ENCODE measurements at places on chromosomes 5 and 9.
A peak's percentile ranks its signal among the peaks of the same experiment; 100 is the strongest.

- no peak for DNase-seq
Measured at GRCh38 chr9:91661451-91661850, 237.8 kb upstream of the NFIL3 start.

DNA sequence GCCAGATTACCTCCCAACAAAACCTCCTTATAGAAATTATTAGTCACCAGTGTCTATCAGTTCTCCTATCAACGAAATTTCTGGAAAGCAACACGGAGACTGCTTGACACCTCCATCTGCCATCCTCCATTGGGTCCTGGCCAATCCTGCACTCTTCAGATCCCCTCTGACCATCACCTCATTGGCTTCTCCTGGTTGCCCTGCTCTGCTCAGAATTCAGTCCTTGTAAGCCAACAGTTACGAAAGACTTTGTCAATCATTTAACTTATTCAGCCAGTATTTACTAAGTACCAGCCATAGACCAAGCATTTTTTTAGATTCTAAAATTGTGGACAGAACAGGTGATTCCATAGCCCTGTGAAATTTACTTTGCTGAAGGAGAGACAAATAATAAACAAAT is 228.5 kb downstream of the MARCHF11 start:
- no peak for DNase-seq

- DNase-seq = peak; percentile 89
Measured at GRCh38 chr9:136439481-136440408, at the start of gene INPP5E. Gene INPP5E (minus strand): TSS chr9:136439845. CDS start chr9:136439419, 426 bp downstream.

DNA sequence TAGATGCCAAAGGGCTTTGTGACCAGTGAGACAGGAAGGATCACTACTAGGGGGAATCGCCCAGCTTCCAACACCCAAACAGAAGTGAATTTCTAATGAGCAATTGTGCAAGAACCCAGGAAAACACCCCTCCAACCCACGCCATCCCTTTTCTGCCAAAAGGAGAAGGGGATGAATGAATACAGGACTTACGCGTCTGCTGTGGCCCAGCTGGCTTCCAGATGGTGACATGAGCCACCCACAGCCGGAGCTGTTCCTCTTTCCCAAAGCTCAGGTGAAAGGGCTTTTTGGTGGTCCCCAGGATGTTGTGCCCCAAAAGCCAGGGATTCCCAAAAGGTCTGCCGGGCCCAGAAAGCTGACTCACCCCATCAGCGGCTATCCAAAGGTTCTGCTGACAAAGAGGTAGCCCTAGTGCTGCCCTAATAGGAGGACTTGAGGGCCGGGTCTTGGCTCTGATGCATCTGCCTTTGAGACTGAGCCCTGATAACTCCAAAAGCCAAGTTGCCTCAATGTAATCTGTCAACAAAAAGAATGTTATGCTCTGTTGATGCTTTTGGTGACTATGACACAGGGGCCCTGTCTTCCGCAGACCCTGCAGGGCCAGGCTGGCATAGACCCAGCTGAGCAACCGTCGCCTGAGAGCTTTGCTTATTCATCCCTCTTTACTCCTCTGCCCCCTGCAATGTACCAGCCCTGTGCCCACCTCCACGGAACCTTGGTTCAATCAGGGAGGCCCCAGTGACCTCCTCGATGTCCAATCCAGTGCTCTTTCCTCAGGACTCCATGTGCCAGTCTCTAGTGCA is 14.5 kb downstream of the GSN start:
- DNase-seq = peak; percentile 81

DNA sequence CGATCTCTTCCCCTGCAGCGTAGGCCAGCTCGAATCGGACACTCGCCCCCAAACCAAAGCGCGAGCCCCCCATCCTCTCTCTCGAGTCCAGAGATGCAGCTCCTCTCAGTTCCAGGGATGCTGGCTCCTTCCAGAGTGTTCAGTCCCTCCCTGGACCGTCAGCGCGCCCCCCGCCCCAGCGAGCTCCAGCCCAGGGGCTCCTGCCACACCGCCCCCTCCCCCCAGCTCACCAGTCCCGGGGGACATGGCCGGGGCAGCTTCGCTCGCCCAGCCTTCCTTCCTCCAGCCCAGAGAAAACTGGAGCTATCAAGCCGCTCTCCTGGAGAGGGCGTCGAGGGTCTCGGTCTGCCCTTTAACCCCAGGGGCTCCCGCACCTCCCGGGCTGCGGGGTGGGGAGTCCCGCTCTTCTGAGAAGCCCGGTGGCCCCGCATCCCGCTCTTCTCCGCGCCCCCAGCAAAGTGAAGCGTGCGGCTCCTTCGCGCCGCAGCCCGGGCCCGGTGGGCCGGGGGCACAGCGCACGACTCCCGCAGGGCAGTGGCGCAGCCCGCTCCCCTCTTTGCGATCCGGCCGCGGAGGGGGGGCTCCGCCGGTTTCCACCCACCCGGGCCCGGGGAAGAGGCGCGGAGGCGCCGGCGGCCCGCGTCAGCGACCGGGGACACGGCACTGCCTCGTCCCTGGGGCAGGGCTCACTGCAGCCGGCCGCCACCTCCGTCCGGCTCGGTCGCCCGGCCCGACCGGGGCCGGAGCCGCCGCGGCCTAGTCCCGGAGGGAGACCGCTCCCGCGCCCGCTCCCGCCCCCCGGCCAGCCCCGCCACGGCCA is 587 bp downstream of the MIER3 start:
- DNase-seq = peak; percentile 48

DNA sequence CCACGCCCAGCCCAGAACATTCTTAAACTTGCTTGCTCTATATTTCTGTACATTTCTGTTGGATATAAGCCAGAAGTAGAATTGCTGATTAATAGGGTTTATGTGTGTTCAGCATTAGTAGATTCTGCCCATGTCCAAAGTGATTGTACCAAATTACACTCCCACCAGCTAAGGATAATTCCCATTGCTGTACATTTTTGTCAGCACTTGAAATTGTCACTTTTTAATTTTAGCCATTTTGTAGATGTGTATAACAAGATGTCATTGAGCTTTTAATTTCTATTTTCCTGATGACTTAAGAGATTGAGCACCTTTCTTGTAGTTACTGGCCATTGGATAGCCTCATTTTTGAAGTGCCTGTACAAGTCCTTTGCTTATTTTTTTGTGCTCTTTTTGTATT is 46.4 kb downstream of the AQP7 start:
- no peak for DNase-seq

GRCh38 chr5:63127054-63127453 is 548.4 kb downstream of the LRRC70 start:
- DNase-seq = no peak

GRCh38 chr5:172115541-172115982 is 72.5 kb downstream of the STK10 start:
- DNase-seq = no peak

DNA sequence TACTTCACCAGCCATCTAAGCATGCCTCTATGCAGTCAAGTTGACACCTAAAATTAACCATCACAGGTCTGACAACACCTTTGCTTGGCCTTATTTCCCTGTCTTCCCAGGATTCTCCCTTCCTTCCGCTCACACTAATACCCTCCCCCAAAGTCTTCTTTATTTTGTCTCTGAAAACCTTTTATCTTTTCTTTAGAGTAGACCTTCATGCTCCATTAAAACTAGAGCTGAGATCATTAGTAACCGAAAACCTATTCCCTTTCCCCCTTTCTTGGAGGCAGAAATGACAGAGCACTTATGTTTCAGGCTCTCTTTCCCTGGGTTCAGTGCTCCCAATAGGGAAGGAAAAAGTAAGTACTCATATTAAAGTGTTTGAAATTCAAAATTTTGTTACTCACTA is 423.8 kb downstream of the YTHDC2 start:
- DNase-seq = no peak

DNA sequence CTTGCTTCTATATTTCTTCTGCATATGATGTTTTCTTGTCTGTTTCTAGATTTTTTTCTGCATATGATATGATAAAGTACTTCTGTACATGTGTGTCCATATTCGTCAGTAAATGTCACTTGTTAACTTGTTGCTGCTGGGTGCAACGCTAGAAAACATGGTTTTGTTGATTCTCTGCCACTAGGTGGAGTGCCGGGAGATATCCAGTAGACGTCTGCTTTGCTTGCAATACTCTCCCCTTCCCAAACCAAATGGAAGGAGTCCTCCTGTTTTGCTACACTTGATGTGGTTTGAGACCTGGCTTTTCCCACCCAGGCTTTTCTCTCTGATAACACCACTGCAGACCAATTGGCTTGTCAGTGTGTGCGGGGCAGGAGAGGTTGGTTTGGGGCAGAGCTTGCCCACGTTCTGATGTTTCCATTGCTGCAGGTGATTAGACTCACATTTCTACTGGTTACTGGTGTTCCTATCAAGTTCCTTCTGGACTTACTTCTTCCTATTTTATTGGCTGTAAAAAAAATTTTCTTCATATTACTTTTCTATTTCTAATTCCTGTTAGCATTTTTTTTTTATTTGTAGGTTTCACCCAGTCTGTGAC is 900.0 kb upstream of the CDH10 start:
- DNase-seq = no peak

DNA sequence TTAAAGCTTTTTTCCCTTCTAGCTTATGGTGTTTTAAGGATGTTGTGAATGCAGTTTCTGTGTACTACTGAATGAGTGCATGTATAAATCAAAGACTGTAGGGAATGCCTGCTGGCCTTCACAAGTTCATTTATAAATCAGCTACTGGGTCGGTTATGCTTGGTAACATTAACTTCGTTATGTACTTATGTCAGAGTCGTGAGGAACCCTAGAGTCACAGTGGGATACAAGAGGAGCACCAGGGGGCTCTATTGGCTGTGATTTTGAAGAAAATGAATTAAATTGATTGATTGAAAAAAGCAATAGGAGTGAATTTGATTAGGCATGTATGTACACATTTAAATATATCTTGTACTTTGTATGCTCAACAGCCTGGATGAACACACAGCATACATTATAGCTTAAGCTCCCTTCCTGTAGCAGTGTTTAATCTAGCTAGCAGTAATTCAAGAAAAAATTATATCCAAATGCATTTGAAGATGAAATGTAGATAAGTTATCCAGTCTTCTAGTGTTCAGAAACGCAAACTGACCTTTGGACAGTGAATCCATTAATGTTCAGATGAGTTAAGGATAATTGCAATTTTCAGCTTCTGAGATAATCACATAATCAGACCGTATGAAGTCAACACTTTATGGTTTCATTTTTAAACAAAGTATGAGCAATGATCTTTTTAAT is 204.2 kb downstream of the KDM4C start:
- DNase-seq = no peak

DNA sequence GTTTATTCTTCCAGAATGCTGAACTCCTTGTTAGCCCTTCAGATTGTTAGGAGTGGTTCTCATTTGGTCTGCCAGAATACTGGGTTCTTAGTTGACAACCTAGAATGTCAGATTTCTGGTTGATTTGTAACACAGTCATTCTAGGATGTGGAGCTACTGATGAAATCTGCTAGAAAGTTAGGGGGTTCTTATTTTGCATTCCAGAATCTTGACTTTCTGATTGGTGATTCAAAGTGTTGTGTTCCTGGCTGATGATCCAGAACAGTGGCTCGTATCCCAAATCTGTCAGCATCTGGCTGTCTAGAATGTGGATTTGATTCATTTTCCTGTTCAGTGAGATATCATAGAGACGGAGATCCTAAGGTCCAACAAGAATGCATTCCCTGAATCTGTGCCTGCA is 21.9 kb downstream of the PTGS1 start:
- DNase-seq = no peak

GRCh38 chr5:39068099-39068498 is 6.1 kb downstream of the RICTOR start:
- no peak for DNase-seq

- no peak for DNase-seq
Measured at GRCh38 chr5:176485176-176485575, 37.0 kb downstream of the FAF2 start.
